ENCODE measurements at places on chromosomes 6 and 20.
A peak's percentile ranks its signal among the peaks of the same experiment; 100 is the strongest.

- no peak for DNase-seq
Observed at GRCh38 chr6:133644892-133645619, 243.9 kb upstream of the TCF21 start.

- no peak for DNase-seq
Observed at GRCh38 chr20:17961587-17961940, 7.0 kb downstream of the SNX5 start.

DNA sequence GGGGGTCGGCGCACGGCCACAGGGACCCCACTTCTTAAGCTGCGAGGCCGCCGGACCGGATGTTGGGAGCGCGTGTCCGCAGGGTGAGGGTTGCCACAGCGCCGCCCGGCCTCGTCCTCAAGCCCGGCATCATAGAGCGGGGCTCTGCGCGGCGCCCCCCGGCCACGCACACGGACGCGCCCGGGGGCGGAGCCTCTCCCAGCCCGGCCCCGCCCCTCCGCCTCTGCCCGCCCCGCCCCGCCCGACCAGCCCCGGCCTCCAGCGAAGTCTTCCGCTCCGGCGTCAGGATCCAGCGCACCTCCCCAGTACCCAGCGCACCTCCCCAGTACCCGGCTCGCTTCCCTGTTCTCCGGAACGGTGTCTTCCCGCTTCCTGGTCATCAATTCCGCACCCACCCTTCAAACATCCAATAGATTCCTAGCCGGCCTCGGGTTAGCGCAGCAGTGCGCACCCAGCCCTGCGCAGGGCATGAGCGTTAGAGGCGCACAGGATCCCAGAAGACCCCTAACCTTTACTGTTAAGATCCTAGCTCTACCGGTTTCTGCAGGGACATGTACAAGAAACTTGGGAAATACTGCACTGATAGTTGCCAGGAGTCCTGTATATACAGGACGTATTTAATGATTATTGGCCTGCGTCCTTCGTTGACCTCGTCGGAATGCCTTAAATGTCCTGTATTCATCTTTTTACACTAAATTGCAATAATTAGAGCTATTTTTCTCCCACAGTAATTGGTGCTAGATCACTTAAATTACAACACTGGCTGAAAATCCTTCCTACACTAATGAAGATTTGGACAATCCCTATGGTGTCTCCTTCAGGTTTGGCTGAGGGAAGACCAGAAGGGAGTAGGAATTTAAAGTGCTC is 535 bp upstream of the DNAAF9 start:
- peak; percentile 71 for DNase-seq

DNA sequence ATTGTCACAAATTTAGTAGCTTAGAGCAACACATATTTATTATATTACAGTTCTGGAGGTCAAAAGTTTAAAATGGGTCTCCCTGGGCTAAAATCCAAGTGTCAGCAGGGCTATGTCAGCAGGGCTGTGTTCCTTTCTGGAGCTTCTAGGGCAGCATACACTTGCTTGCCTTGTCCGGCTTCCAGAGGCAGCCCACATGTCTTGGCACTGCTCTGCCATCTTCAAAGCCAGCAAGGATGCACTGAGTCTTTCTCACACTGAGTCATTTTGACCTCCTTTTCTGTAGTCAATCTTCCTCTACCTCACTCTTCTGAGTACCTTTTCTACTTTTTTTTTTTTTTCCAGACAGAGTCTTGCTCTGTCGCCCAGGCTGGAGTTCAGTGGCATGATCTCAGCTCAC is 39.0 kb downstream of the ADGRF4 start:
- DNase-seq = no peak

All from activated naive CD8-positive, alpha-beta T cell treated with anti-CD3 and anti-CD28 coated beads, Interleukin-2, amount 50 U/mL, for 24 hours (primary cell).